ENCODE measurements at places on chromosomes 7 and 10.

DNA sequence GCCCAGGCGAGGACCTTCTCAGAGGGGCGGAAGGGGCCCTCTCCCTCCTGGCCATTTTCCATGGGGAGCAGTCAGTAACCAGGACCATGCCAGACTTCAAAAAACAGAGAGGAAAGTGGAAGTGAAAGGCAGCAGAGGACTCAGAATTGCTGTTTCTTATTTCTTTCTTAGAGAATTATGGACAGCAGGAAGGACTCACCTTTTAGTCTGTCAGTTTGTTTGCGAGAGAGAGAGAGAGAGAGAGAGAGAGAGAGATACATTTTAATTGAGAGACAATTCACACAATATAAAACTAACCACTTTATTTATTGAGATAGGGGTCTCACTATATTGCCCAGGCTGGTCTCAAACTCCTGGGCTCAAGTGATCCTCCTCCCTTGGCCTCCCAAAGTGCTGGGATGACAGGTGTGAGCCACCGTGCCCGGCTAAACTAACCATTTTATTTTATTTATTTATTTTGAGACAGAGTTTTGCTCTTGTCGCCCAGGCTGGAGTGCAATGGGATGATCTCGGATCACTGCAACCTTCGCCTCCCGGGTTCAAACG lies 24.5 kb downstream of the SCD start:
- DNase-seq, result no peak

GRCh38 chr7:37481722-37482288 lies 33.1 kb upstream of the ELMO1 start:
- DNase-seq, result no peak

DNA sequence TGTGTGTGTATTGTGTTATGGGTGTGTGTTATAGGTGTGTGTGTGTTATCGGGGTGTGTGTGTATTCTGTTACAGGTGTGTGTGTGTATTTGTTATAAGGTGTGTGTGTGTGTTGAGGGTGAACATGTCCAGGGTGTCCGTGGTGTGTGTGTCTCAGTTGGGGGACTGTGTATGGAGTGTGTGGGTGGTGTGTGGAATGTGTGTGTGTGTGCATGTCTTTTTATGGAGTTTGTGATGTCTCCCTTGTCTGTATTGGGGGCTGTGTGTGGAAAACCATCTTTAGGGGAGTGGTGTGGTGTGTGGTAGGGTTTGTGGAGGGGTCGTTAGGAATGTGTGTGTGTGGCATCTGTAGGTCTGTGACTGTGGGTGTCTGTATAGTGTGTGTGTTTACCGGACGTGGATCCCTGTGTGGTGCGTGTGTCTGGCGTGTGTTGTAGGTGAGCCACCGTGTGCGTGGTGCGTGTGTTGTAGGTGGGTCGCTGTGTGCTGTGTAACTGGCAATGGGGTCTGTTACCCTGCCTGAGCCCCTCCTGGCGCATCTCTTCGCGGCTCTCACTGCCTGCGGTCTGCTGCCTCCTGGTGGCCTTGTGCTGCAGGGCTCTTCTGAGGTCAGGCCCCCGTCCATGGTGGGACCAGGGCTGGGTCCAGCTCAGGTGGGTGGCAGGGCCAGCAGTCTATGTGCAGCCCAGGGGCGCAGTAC lies 61.7 kb downstream of the PALD1 start:
- no peak for DNase-seq

DNA sequence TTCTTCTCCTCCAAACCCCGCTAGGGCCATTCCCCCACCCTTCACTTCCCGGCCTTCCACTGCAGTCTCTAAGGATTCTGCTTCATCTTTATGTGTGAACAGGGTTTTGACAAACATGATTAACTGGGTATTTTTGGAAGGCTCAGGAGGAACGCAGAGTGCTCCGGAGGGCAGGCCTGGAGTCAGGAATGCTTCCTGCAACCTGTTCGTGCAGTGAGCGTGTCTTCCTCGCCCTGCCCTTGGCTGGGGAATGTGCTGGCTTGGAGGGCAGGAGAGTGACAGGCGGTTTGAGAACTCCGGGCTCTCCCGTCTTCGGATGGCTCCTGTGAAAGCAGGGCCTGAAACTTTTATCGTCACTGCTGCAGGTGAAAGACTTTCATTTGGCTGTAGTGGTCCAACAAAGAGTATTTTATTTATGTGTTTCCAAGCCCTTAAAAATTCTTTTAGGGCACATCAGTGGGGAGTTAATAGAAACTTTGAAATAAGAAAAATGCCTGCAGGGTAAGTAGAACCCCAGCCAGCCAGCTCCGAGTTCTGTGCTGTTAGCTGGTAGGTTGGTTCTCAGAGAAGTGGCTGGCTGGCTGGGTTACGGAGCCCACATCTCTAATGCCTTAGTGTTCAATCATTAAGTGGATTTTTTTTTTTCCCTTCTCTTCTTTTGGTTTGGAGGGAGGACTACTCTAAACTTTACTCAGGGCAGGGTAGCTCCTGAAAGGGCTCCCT lies 51.0 kb downstream of the TCF7L2 start:
- DNase-seq, result no peak

DNA sequence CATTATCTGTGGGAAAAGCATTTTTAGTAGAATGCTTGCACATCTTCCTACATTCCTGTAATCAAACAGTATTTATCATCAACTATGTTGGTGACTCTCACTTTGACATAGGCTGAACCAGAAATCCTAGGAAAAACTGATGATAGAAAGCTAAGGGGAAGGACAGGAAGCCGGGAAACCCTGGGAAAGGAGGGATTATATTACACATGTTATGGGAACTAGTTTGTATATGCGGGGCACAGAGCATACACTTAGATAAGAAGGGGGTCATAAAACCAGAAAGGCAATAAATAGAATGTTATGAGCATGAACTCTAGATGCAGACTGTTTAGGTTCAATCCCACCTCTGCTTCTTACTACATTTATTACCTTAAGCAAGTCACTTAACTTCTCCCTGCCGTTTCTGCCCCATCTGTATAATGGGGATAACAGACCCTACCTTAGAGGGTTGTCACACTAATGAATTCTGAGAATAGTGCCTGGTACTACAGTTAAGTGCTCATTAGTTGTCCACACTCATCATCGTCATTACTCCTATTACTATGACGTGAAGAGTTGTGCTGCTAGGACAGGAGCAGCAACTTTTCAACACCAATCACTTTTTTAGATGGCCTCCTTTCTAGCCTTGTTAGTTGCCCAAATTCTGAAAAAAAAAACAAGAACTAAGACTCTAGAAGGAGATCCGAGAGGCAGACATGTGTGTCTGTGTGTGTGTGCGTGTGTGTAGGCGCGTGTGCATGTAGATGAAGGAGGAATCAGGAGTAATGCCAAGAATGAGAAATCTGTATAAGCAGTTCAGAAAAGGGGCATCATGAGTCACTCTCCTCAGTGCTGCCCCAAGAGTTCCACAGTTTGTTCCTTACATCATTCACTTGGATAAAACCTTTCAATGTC lies 52.2 kb downstream of the KMT2C start:
- peak; percentile 29 for DNase-seq

- no peak for DNase-seq
Observed at GRCh38 chr10:64574371-64574770, 1053.2 kb downstream of the REEP3 start.

- DNase-seq, result no peak
Observed at GRCh38 chr10:71312811-71313789, 6.0 kb upstream of the SLC29A3 start.

Measured in A172 (cell line).